Putamen (tissue), 1 donor: ENCODE measurements at places on chromosomes 4 and X.

DNA sequence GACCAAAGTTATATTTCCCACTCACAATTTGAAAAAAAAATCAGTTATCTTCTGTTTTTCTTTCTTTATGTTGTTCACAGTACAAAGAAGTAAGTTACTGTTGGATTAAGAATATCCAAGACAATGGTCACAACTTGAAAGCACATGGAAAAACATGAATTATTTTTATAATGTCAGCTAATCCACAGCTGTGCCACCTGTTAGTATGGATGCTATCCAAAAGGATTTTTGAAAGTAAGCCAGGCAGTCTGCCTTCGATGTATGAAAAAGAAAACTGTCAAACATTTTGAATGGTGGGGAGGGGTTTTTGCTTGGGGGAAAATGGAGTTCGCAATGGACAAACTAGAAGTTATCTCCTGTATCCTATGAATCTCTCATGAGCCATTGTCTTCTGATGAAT, 6.2 kb downstream of the GPM6A start:
- no peak for DNase-seq

- no peak for DNase-seq
Observed at GRCh38 chrX:45050558-45050957, 150.1 kb downstream of the DIPK2B start.

GRCh38 chrX:109585488-109585887, 39.5 kb downstream of the KCNE5 start:
- DNase-seq = no peak

- no peak for DNase-seq
Observed at GRCh38 chr4:140156529-140157171, 2.7 kb upstream of the MAML3 start.

DNA sequence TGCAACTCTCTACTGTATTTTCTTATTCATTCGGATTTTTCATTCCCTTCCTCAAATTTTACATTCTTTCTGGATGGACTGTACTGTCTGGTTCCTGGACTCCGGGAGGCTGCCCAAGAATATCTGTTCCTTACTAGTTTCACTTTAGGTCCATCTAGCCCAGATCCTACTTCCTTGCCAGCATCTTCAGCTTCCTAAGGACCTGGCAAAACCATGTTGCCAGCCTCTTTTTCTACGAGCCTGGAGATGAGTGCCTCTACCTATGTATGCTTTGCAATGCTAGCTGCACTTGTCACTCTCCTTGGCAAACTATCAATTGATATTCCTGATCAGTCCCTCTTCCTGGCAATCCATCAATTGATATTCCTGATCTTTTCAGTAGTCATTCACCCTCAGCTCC, 5.6 kb upstream of the LNX1 start:
- DNase-seq = no peak

GRCh38 chr4:148261848-148262247, 180.4 kb downstream of the NR3C2 start:
- DNase-seq = no peak

DNA sequence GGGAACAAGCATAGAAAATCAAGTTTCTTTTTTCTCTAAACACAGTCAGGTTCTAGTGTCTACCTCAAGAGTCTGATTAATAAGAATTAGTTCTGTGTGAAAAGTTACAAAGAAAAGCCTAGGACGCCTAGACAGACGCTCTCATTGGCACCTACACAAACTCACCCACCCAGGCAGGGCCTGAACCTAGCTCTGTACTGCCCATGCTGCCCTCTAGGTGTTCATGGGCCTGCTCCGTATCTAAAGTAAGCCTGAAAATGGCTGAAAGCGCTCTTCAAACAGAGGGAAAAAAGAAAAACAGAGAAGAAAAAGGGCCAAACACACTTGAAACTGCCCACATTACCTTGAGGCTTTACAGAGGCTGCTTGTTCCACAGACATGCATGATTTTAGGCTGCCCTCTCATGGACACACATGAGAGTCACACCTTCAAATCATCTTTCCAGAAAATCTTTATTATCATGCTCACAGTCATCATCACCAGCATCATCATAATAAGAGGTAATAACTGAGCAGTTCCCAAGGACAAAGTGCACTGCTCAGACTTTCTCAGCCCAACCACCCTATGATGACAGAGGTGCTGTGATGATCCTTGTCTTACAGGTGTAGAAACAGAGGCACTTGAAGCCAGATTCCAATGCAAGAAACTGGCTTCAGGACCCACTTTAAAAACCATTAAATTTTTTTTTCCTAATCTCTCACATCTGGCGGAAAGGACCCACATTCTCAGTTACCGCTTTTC, 49.6 kb downstream of the MAP7D2 start:
- DNase-seq = no peak

- DNase-seq = no peak
Observed at GRCh38 chrX:115372152-115372551, 82.6 kb downstream of the LUZP4 start.

DNA sequence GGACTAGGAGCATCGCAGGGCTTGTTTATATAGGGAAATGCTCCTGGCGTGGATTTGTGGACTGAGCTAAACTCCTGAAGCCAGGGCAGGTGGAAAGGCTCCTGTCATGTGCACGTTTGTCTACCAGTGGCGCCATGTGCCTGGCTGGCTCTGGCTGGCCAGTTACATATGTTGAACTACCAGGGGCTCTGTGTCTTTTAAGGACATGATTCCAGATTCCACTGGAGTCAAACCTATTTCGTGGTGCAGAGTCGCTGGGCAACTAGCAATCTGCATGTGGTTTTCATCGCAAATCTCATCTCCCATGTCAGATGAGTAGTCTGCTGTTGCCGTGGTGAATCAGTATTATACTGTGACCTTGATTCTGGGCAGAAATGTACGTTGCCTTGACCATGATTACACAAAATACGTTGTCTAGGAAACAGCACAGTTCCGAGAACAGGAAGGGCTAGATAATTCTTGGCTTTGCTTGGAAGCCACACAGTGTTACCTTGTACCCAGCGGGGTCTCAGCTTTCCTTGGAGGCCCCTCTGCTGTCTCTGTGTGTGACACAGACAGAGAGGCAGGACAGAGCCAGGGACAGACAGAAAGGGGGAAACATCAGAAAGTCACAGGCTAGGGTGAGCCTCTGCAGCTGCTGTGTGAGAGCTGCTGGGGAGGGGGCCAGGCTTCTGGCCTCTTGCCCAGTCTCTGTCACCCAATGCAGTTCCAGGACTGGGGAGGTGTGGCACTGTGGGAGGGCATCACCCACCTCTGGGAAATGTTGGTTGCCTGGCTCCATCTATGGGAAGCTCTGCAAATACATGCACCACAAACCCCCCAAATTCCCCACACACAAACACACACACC, 19.2 kb downstream of the PNMA6E start:
- DNase-seq = no peak

- DNase-seq = no peak
Observed at GRCh38 chrX:101252634-101253033, 33.0 kb downstream of the DRP2 start.

GRCh38 chr4:2047031-2047660, 12.0 kb upstream of the NAT8L start:
- no peak for DNase-seq
